NCI-H1105 (cell line): ENCODE measurements at places on chromosomes 1 and 21.
A peak's percentile ranks its signal among the peaks of the same experiment; 100 is the strongest.

GRCh38 chr1:207822602-207823451 lies 71.0 kb downstream of the CD46 start:
- no peak for DNase-seq

DNA sequence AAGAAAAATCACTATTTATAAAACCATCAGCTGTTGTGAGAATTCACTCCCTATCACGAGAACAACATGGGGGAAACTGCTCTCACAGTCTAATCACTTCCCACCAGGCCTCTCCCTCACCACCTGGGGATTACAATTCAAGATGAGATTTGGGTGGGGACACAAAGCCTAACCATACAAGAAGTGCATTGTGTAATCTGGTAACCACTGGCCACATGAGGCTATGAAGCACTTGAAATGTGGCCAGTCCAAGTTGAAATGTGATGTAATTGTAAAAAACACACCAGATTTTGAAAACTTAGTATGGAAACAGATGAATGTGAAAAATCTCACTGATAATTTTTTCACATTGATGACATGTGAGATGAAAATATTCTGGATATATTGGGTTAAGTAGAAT lies 293.8 kb downstream of the TTLL7 start:
- DNase-seq = no peak

- DNase-seq = no peak
Observed at GRCh38 chr1:229390130-229390529, 43.8 kb downstream of the ACTA1 start.

GRCh38 chr1:235328271-235329138 lies at the start of gene GGPS1:
TSS of gene GGPS1 (plus strand) at chr1:235328570. CDS start at chr1:235335265, 6,695 bp downstream.
- peak; percentile 92 for DNase-seq

- no peak for DNase-seq
Observed at GRCh38 chr1:247895976-247896375, 589 bp downstream of the OR2W3 start.
